RKO (cell line): ENCODE measurements at places on chromosomes 6 and 20.

GRCh38 chr20:56636716-56637115 lies 7.6 kb downstream of the TFAP2C start:
- peak; percentile 8 for DNase-seq

DNA sequence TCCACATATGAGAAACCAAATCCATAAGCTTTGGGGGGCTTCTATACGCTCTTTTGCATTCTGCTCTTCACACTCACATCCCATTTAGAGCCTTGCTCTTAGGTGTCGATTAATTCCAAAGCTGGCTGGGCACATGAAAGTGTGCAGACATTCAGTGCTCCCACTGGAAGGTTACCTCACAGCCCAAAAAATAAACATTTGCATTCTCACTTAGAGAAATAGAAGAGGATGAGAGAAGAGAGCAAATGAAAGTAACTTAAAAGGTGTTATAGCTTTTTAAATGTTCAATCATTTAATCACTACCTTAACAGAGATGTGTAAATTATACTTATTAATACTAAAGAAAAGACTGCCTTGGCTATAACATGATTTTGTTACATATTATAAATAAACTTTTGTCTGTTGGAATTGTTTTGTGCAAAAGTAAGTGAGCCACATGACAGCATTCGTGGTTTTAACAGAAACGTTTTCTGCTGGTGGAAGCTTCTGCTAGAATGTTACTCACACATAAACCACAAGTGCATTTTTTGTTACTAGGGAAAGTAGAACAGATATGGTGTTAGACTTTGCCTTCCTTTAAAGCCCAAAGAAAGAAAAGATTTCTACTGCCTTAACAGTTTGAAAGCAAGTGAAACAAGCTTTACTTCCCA lies 116.7 kb downstream of the SIM1 start:
- DNase-seq: no peak

GRCh38 chr6:36241728-36242127 lies 28.1 kb upstream of the PNPLA1 start:
- DNase-seq: no peak

DNA sequence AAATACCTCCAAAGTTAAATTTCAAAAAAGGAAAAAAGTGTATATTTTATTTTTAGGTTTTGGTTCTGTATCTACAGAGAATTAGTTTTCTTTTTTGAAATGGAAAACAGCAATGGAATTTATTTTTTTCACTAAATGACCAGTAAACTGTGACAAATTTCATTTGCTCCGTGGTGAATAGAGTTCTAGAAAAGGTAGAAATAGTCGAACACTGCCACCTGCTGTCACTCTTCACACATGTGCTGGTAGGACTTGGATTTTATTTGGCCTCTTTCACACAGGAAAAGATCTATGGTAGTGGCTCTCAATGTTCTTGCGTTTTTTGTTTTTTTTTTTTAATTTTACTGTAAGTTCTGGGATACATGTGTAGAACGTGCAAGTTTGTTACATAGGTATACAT lies 312.5 kb downstream of the EYA4 start:
- DNase-seq: peak; percentile 61

- DNase-seq: no peak
These were observed 61.1 kb upstream of the GLP1R start for GRCh38 chr6:38987503-38987902.

DNA sequence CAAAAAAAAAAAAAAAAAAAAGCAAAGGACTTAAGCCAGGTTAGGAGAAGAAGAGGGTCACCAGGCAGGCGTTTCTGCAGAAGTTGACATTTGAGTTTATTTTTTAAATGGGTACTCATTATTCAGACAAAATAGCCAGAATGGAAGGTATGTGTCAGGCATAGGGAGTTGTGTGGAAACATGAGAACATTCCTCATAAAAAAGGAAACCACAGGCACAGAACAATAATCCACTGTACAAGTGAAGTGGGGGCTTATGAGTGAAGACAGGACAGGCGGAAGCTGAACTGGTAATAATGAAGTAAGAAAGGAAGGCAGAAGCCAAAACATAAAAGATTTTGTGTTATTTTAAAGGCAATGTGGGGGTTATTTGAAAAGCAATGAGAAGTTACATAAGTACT lies 104.6 kb downstream of the EPB41L2 start:
- no peak for DNase-seq

DNA sequence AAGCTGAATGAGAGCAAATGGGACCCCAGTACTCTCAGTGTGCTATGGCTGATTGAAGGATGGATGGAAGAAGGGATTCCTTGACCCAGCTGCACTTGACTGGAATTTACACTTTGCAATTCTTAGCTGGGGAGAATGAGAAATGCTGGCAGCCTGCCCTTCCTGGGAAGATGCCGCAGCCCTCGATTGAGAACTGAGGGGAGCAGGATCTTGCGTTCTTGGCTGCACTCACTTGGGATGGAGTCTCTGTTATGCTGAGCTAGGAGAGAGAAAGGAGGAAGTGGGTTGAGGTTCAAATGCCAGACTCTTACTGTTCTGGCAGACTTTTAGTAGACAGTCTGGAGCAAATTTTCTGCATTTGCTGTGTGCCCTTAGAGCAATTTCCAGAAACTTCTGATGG lies 221.2 kb downstream of the FNDC1 start:
- DNase-seq: no peak

- no peak for DNase-seq
These were observed 734.3 kb downstream of the QKI start for GRCh38 chr6:164148788-164149187.

- no peak for DNase-seq
These were observed 45.8 kb downstream of the GINS1 start for GRCh38 chr20:25453035-25453810.

- DNase-seq: no peak
These were observed 234.1 kb upstream of the BMP2 start for GRCh38 chr20:6533351-6533750.

DNA sequence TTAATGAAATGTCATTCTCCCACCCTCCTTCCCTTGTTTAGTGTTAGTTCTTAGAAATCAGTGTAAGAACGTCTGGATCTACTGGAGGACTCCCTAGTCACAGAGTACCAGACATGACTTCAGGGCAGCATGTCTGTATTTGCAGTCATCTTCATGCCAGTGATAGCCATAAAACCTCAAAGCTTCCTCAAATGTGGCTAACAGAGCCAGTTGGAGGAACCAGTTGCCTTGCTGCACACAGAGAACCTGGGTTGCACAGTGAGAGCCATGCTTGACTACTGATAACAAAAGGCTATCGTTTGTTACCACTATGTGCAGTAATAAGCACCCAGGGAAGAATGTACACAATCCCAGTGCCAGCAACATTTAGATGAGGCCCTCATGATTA lies 20.1 kb downstream of the NT5E start:
- DNase-seq: no peak

DNA sequence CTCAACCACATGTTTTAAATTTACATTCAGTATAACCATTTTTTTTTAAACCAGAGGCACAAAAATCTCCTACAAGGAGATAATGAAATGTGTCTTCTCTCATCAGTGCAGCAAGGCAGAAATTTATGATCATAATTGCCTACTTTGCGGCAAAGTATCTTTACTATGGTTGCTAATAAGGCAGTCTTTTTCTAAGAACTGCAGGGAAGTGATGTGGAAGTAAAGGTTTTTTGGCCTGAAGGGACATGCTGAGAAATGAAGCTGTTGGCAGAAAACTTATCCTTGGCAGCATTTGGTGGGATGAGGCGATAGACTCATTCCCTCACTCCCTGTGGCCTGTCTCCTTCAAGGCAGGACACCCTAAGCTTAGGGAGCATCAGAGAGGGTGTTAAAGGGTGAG lies 48.7 kb downstream of the SCGN start:
- DNase-seq: no peak

DNA sequence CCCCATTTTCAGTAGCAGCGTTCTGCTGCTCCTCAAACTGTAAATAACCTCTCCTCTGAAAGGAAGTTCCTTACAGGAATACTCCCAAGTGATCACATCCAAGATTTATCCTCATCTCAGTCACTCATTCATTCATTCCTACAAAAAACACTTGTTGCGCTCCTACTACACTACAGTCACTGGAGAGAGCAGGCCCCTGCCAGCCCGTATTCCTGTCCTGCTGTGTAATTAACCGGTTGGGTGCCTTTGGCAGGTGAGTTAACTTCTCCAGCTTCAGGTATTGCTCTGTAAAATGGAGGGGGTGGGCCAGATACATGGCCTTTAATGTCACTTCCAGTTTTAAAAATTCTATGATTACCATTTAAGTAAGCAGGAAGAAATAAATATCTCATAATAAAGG lies 15.0 kb upstream of the ZBTB24 start:
- no peak for DNase-seq

DNA sequence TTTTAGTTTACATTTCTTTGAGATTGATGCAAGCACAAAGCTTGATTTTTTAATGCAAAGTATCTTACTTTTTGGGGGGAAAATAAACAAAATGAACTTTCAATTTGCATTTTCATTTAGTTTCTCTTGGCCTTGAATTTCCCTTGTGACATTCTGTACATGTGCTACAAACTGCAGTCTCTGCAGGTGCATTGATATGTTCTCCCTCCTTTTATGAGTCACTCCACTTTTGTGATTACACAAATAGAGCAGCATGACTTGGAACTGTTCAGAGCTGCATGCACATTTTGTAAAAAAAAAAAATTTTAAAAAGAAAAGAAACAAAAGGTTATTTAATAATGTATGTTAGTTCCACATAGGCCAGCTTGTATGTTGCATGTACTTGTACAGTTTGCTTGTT lies 220.0 kb upstream of the KCNQ5 start:
- DNase-seq: no peak

- DNase-seq: no peak
These were observed 53.5 kb downstream of the PXDC1 start for GRCh38 chr6:3698021-3698420.

DNA sequence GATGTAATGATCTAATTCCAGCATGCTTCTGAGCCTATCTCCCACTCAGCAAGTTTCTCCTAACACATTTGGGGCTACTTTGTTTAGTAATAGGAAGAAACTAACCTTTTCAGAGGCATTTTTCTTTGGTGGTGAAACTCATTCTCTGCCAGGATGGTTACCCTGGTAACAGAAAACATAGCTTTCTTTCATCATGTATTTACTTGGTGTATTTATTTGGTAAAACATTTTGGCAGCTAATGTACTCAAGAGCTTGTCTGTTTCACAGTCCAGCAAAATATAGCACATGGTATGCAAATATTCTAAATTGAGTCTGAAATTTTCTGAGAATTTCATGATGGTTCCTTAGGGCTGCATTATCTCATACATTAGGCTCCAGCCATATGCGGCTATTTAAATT lies 100.0 kb downstream of the SLC35B3 start:
- DNase-seq: no peak

- peak; percentile 21 for DNase-seq
These were observed 33.9 kb upstream of the HLA-C start for GRCh38 chr6:31305703-31306219.

DNA sequence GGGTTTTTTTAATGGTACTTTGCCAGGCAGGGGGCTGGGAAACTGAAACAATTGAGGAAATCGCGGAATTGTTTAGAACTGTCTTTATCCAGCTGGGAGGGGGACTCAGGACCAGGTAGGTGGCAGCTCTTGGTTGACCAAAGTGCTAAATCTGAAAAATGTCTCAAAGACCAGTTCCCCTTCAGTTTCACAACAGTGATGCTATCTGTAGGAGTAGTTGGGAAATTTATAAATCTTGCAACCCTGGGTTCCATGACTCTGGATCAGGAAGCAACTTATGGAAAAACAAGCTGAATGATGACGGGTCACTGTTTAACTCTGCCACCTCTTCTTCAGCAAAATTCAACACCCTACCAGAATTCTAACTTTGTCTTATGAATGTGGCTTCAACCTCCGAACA lies 99.7 kb downstream of the FAM50B start:
- no peak for DNase-seq

GRCh38 chr6:168374051-168374502 lies 54.5 kb upstream of the DACT2 start:
- DNase-seq: no peak

DNA sequence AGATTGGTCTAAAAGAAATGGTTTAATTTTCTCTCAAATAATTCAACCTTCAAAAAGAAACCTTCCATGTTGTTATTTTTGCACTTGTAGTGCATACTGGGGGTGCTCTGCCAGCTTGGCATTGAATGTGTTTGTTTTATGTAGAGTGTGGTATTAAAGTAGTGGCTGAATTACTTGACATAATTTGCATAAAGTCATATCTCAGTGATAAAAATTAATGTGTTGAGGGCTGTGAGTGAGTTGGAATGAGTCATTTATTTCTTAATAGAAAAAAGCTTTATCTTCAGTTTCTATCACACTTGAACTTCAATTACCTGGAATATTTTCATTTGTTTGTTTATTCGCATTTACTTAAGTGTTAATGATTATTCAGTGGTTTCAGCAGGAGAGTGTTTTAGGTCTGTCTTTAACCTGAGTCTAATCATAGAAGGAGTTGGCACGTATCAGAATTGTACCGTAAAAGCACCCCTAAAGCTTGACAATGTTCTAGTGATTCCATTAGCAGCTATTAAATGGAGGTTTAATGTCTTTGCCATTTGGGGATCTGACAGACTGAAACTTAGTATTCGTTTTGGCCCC lies 801.2 kb upstream of the FLRT3 start:
- DNase-seq: no peak

GRCh38 chr6:136487759-136488425 lies 62.3 kb downstream of the MAP7 start:
- no peak for DNase-seq

- DNase-seq: no peak
These were observed 285.4 kb downstream of the TFAP2C start for GRCh38 chr20:56914532-56914931.

DNA sequence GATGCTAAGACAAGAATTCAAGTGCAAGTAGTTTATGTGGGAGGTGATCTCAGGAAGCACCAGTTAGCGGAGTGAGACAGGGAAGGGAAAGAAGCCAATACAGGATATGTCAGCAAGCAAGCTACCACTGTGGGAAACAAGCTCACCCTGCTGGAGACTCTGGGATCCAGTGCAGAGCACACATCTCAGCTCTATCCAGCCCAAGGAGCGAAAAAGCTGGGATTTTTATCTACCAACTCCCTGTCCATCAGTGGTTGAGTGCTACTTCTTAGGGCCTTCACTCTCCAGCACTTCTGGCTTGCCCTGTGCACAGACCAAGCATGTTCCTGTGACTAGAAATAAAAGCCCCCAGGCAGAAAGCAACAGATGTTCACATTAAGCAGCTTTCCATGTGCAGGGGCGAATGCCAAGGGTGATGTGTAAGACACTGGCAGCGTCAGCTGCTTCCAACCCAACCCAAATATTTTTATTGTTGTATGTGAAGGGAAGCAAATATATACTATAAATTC lies 10.8 kb upstream of the RNF24 start:
- DNase-seq: peak; percentile 70

GRCh38 chr6:142773859-142774648 lies 170.9 kb downstream of the HIVEP2 start:
- no peak for DNase-seq

GRCh38 chr20:4449957-4450715 lies 271.6 kb upstream of the PRND start:
- DNase-seq: peak; percentile 26

DNA sequence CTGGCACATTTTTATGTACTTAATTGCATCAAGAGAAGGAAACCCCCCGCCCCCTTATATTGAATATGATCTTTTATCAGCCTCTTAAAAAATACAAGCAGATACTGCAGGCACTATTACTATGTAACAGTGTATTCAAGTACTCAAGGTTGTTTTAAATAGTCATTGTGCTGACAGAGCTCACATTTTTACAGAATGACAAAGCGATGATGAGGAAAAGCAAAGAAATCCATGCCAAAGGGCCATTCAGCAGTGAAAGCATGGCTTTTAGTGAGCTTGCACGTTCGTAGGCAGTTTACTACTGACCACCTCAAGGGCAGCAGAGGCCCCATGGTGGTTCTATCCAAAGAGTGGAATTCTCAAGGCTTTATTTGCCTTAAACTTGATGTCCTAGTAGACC lies 146.8 kb downstream of the RPS12 start:
- DNase-seq: peak; percentile 39
